ENCODE measurements at places on chromosomes 3 and 15.

DNA sequence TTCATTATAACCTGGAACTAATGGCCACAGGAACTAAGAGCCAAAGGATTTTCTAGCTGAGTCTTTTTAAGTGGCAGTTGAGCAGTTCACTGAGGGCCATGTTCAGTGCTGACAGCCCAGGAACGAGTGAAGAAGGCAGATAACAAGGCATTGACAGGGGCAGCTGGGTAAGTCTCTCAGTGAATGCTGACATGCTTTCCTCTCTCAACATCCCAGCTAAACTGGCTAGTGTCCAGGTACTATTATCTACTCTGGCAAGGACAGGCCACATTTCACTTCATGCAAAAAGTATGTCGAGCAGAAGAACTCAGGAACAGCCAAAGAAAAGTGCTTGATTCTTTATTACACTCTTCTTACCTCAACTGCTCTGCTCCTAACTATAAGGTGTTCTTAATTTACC is 515.9 kb downstream of the NLGN1 start:
- DNase-seq, result no peak

- peak; percentile 68 for DNase-seq
Observed at GRCh38 chr15:63436872-63437375, 55.3 kb upstream of the CA12 start.

GRCh38 chr3:165192610-165193192 is 3.5 kb downstream of the SLITRK3 start:
- no peak for DNase-seq

GRCh38 chr3:71721651-71722157 is 3.5 kb downstream of the EIF4E3 start:
- no peak for DNase-seq

GRCh38 chr15:85832394-85832793 is 37.7 kb upstream of the KLHL25 start:
- DNase-seq, result no peak

DNA sequence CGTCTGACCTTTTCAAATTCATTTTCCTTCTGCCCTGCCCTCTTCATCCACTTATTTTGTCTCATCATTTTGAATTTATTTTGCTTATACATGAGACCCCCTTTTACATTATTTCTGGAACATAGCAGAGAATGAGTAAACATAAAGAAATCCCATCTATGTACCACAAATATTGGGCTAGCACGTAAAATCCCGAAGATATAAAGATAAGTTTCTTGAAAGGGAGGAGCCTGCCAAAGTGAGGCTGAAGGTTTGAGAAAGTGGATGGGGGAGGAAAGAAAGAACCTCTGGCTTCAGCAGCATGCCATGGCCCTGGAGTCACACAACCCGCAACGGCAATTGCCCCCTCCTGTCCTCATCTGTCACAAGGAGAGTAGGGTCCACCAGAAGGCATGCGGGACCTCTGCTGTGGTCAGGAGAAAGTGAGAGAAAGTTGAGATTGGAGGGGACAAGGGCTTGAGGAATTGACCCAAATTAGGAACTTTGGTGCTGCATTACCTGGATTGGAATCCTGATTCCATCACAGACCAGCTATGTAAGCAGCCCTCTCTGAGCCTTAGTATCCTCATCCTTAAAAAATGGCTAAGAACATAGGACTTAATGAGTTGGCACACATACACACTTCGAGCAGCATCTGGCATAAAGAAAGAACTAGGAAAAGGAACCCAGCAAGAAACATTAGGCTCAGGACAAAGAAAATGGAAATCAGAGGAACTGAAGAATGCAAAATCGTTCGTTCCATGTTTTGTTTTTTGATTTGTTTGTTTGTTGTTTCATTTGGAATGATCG is 53.7 kb upstream of the GYG1 start:
- no peak for DNase-seq

- DNase-seq, result no peak
Observed at GRCh38 chr3:25945366-25945765, 155.5 kb downstream of the OXSM start.

DNA sequence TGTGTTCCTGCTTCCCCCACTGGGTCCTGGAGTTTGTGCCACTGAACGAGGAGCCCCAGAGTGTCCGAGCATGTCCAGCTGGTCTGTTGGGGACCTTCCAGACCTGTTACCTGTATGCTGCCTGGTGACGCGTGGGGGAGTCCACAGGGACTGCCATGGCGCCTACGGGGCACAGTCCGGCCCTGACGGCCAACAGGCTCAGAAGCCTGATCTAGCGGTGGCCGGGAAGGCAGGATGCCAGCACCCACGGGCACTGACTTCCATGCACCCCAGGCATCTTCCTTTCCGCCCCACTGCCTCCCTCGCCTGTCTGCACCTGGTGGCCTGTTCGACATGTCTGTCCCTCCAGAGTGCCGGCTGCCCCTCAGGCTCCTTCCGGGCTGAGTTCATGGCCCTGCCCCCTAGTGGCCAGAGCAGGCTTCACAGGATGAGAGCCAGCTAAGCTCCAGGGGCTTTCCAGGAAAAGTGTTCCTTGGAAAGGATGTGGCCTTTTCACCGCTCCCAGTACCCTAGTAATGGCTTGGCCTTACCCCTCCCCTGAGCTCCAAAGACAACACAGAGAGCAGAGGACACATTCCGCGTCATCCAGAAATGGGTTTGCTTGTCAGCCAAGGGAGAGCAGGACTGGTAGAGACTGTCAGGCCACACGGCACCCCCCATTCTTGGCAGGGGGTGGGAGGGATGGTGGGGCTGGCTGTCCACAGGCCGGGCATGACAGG is 35.7 kb downstream of the NGRN start:
- peak; percentile 36 for DNase-seq

GRCh38 chr15:74917676-74918075 is 11.0 kb upstream of the FAM219B start:
- no peak for DNase-seq

DNA sequence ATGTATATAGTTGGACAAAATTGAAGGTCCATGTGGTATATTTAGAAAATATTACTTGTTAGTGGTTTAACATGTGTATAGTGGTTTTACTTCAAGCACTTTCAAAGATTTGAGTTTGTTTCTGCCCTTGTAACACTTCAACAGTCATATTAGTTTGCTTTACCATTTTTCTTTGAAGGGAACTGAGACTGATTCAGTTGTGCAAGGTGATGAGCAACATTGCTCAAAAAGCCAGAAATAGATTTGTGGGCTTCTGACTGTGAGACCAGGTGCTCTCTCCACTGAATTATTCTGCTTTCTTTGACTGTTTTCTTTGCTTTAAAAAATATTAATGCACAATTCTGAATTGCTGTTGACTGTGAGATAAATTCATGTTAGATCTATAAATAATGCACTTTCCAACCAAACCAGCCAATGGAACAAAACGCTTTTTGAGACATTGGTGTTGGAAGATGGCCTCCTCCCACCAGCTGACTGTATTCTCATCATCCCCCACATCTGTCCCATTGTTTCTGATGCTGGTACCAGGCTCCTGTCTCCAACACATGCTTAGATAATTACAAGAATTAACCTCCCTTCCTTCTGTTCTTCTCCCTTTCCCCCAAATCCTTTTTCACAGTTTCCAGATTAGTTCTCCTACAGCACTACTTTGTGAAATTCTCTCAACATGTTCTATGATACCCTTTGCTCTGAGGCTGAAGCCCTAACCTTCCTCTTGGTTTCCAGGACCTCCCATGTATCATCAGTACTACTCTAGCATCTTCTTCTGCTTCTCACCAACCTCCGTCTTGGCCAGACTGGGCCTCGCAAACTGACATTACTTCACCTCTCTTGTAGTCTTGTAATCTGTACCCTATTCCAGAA is 27.9 kb downstream of the PLCL2 start:
- DNase-seq, result no peak

- no peak for DNase-seq
Observed at GRCh38 chr3:155018621-155019330, 61.3 kb upstream of the MME start.

DNA sequence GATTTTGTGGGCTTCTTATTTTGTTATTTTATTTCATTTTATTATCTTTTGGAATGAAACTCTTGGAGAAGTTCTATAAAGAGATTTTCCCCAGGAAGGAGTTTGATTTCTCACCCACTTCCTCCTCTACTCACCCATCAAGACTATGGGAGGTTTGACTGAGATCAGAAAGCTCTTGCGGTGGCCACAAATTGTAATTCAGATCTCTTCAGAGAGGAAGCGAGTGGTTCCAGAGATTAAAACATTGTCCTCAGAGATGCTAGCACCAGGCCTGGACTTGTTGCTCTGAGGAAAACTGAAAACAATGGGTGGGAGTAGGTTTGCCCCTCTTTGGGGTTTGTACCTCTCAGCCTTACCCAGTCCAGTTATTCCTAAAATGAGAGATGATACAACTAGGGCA is 8.1 kb upstream of the MUC13 start:
- DNase-seq, result no peak

DNA sequence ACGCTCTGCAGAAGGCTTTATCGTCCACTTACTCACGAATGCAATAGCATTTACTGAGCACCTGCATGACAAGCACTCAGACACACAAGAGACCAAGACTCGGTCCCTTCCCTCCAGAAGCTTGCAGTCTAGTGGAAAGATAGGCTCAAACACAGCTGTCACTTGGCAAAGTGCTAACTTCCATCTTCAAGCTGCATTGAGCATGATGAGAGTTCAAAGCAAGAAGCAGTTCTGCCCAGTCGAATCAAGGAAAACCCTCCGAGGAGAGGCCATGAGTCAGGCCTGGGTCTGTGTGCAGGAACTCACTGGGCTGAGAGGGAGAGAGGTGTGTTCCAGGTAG is 51.5 kb downstream of the C3orf20 start:
- DNase-seq, result no peak

DNA sequence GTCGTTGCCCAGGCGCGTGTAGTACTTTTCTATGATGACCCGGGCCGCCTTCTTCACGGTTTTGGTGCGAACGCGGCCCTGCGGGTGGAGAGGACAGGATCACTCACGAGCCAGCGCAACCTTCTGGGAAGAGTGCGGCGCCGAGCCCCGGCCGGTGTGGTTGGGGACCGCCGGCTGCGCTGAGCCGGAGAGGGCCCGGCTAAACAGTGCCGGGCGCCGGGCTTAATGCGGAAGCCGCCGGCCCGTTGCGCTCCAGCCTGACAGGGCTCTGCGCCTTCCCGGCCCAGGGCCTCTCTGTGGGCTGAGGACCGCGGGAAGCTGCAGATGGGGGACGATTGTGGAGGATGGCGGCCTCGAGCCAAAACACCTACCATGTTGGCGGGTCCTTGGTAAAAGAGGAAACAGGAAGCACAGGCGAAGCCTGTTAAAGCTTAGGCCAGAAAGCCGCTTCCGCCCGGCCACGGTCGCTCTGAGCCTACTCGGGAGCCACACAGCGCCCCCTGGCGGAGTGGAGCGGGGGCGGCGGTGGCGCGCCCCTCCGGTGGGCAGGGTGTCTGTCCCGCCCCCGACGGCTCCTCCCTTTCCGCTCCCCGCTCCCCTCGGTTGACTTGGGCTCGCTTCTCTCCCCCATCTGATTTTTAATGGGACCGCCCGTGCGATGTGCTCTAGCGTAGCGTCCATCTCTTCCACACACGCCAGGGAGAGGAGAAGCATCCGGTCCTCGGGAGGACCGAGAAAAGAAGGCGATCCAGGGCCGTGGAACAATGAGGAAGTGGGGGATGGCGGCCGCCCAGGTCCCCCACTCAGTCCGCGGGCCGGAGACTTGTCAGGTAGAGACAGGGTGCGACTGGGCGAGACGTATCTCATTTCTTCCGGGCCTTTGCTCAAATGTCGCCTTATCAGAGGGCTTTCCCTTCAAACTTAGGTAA is at the start of gene RPS17:
Gene RPS17 (minus strand): TSS at position 403 of the 929 bp plus-strand sequence. CDS start 29 bp downstream, at position 374.
- no peak for DNase-seq

- DNase-seq, result no peak
Observed at GRCh38 chr15:70474471-70475406, 288.6 kb downstream of the UACA start.

GRCh38 chr15:78990278-78990677 is 45.4 kb upstream of the CTSH start:
- no peak for DNase-seq

GRCh38 chr3:38823722-38824121 is 7.7 kb upstream of the SCN10A start:
- no peak for DNase-seq

DNA sequence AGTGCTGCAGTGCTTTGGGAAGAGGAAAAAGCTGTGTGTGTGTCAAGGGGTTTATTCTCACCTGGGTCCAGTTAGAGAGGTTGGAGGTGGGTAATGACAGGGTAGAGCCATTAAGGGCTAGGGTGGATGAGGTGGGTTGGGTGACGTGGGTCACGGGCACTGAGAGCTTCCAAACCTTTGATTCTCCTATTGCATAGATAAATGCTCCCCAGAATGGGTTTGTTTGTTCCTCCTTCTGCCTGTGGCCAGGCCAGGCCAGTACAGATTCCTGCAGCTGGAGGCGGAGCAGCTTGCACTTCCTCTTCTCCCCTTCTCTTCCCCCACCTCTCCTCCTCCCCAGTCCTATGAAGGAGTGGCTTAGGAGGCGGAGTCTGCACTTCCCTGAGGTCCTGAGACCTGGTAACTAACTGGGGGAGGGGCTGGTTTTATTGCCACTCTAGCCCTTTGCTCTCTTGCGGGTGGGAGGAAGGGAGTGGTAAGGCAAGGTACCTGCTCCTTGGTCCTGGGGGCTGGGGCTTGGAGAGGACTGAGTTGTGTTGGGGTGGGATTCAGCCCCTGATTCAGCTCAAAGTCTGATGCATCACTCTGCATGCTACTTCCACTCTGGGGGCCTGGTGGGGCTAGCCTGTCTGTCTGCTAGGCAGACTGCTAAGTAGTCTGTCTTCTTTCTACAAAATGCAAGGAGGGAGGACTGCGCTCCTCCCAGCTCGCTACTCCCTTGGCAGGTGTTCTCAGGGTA is 3.5 kb downstream of the SPINT1 start:
- no peak for DNase-seq

- no peak for DNase-seq
Observed at GRCh38 chr15:41870689-41871081, 23.2 kb downstream of the SPTBN5 start.

DNA sequence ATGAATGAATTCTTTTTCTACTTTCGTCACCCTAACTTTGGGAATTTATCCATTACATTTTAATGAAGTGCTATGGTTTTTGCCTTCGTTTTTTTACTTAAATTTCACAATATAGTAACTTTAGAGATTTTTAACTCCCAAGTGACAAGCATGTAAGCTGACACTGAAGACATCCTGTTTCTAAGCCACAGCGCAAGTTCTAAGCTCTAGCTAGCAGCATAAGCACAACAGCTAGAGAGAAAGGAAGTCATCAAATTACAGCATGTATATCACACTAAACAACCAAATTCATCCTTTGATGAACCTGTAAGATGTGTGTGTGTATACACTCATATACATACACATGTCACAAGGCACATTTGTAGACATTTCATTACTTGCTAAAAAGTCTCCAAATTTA is 119.3 kb downstream of the P3H2 start:
- no peak for DNase-seq

- DNase-seq, result no peak
Observed at GRCh38 chr15:76098685-76099084, 38.9 kb downstream of the TMEM266 start.

- no peak for DNase-seq
Observed at GRCh38 chr3:97958396-97958795, 13.8 kb downstream of the RIOX2 start.

- no peak for DNase-seq
Observed at GRCh38 chr15:52668133-52668532, 11.1 kb downstream of the ATOSA start.
